ENCODE measurements at places on chromosomes 7 and 10.

DNA sequence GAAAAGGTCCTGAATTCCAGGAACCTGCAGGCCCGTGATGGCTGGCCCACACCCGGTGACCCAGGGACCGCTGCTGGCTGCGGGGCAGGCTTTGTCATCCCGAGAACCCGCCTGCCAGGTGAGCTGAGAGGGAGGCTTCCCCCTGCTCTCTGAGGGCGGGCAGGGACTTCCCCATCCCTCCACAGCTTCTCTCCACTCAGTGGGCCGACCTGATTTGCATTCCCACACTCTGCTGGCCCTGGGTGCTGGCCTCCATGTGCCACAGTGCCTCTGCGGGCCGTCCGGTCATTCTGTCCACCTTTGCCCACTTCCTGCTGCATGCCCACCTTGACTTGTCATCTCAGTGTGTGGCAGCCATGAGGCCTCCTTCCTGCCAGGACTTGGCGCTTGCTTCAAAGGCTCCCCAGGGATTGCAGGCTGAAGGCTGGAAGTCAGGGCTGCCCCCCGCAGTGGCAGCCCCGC is 35.3 kb downstream of the PALD1 start:
- no peak for DNase-seq

DNA sequence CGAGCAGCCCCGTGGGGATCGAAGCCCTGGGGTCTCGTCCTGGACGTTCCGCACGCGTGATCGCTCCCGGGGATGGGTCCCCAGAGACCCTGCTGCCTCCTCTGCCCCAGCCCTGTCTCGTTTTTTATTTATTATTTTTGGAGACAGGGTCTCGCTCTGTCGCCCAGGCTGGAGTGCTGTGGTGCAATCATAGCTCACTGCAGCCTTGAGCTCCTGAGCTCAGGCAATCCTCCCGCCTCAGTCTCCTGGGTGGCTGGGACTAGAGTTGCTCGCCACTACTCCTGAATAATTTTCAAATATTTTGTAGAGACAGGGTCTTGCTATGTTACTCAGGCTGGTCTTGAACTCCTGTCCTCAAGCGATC is 319 bp upstream of the STX1A start:
- DNase-seq, result no peak

- peak; percentile 85 for DNase-seq
Measured at GRCh38 chr10:80459047-80459865, 5.1 kb downstream of the TSPAN14 start.

DNA sequence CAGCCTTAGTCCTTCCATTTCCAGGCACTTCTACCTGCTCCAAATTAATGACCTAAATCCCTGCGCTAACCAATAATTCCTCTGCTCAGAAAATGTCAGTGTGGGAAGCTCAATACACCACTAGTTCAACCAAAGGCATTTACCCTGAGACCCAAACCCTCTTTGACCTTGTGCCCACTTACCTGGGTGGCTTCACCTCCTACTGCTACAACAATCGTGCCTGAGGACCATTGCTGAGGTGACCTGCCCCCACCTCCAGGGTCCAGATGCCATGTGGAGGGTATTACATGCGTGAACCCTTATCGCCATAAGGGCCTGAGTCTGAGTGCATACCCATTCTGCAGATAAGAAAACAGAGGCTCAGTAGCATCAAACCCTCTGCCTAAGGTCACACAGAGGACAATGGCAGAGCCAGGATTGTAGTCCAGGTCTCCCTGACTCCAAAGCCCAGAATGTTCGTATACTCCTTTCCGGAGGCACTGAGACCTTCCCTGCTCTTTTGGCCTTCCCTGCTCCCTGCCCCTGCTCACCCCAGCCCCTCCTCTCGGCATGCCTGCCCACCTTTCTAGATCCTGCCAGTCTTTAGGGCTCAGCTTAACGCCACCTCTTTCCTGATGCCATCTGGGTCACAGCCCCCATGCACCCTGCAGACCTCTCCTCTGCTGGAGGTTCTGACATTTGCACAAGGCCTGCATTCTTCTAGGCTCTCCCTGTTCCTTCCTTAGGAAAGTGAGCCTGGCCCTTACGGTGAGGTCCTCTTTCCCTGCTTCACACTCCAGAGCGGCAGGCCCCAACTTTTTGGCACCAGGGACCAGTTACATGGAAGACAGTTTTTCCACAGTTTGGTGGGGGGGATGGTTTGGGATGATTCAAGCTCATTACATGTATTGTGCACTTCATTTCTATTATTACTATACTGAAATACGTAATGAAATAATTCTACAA is 94.9 kb downstream of the CHST15 start:
- no peak for DNase-seq

GRCh38 chr10:121373411-121373810 is 224.8 kb downstream of the FGFR2 start:
- no peak for DNase-seq

GRCh38 chr7:125316466-125316865 is 386.8 kb upstream of the POT1 start:
- no peak for DNase-seq

DNA sequence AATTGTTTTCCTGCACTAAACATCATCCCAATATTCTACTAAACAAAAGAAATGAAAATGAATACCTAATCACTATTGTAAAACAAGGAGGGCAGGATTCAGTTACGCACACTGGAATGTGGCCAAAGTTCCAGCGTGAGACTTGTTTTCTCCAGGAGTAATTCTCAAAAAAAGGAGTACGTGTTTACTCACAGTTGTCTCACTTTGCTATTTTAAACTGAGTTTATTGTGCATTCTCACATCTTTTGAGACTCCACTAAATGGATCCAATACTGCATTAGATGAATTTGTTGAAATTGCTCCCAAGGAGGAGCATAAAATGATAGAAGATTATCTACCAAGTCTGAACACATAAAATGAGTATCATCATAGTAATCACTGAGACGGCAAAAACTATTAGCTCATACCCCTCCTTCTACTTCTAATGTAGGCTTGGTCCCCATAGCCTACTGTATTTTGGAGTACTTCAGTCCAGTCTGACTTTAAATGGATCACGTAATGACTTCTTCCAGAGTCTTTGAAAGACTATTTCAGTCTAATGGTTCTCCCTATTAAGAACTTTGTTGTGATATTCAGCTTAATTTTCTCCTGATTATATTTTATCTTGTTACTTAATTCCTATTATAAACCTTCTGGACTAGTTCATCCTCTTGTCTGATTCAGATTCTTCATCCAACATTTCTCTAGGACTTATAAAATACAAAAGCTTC is 3.8 kb downstream of the GRM3 start:
- DNase-seq, result no peak

DNA sequence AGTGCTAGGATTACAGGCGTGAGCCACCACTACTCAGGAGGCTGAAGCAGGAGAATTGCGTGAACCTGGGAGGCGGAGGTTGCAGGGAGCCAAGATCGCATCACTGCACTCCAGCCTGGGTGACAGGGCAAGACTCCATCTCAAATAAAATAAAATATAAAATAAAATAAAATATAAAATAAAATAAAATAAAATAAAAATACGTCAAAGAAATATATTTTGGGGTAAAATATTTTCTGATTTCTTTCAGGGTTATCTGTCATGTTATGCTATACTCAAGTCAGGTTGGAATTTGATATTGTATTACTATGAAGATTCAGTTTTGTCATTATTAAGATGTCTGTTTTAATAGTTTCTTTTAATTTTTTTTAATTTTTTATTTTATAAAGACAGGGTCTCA is 99.4 kb upstream of the GHITM start:
- no peak for DNase-seq

DNA sequence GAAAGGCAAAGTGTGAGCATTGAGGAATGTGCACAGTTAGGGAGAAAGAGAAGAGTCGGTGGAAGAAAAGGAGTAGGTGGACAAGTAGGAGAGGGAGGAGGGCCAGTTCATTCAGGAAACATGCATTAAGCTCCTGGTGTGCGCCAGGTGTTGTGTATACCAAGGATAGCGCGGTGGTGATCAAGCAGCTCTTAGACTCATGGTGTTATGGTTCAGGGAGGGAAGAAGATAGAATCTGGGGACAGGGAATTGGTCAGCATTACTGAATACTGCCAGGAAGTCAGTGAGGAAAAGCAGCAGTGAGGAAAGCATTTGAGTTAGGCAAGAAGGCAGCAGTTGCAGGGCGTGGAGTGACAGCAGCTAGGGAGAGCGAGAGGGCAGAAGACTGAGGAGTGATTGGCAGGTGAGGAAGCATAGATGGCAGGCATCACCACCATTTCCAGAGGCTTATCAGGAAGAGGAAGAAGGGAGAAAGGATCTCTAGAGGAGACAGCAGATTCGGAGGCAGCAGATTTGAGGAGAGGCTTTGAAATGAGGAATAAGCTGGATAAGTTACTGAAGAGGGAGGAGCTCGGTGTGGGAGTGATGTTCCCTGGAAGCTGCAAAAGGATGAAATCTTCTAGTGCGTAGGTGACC is 265.6 kb downstream of the GFRA1 start:
- DNase-seq, result no peak

DNA sequence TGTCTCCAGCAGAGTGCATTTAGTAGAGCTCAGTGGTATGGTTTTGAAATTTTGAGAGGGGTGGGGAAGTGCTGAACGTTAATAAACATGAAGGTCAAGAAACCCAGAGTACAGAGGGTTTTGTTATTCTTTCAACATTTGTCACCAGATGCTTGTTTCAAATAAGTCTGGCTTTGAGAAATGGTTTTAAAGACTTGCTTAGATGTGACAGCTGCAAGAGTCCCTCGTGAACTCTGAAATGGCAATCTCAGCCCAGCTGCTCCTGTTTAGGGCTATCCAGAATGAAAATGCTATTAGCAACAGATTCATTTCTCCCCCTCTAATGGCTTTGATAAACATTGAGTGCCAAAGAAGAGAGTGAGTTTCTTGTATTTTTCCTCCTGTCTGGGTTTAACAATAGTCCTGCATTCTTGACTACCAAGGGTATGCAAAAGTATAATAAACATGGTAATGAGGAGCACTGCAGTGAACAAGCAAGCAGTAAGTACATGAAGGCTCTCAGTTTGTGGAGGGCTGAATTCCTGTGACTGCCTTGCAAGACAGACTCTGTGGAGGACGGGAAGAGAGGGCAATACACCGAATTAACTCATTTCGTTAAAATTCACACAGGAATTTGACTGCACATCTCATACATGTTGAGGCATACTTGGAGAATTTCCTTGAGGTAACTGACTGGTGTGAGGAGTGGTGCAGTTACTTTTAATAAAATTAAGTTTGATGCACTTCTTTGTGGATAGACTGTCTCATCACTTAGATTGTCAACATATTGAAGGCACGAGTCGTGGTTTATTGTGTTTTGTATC is 490.9 kb downstream of the REEP3 start:
- DNase-seq, result no peak

DNA sequence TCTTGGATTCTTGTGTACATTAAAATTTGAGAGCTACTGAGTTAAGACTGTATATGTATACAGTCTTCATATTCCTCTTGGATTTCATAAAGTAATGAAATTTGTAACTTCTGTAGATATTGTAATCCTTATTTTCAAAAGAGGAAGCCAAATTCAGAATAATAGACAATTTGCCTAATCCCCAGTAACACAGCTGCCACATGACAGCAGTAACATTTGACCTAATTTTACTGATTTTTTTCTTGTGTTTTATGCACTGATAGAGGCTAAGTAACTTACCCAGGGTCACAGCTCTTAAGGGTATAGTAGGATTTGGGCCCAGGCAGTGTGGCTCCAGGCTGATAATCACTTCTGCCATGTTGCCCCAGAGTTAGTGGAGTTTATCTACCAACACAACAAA is 40.4 kb upstream of the IL6 start:
- peak; percentile 31 for DNase-seq

Data from suppressor macrophage treated with lipopolysaccharide for 4 hours (primary cell).